CD14-positive monocyte (primary cell): ENCODE measurements at places on chromosomes 6 and 20. TPM values are rescaled to one million over a fixed set of nuclear protein-coding genes. Genes with fewer than 3 reads are reported as not detected.

DNA sequence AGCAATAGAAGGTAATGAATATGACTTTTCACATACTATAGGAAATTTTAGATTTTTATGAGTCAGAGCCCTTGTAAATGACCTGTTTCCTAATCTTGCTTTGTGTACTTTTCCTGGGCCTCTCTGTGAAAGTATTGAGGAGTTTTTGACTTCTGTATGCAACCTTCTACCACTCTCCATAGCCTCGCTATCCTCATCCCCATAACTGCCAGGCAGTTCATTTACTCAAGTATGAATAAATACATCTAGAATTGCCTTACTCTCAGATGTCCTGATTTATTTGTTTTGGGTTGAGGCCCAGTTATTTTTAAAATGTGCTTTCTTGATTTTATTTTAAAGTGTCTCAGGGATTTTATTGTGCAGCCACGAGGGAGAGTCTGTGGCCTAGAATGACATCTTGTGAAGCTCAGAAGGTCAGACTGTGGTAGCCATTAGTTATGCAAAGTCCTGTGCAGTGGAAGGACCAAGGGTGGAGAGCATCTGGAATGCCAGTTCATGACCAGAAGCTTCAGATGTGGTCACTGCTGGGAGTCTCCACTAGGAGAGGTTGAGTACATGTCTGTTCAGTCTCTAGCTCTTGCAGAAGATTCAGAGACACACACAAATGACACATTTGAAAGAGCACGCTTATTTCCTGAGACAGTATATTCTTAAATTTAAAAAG lies 346.2 kb upstream of the IMPG1 start:
- no peak for DNase-seq

- DNase-seq = no peak
Observed at GRCh38 chr6:15493437-15494168, 169.2 kb downstream of the DTNBP1 start.

GRCh38 chr6:35601331-35602132 lies 87.2 kb downstream of the FKBP5 start:
- DNase-seq = peak; percentile 57

LCA5 gene
- polyA plus RNA-seq = not detected

KLHDC3 gene
- 141 TPM for polyA plus RNA-seq
